ENCODE measurements at places on chromosomes 2 and 18.

DNA sequence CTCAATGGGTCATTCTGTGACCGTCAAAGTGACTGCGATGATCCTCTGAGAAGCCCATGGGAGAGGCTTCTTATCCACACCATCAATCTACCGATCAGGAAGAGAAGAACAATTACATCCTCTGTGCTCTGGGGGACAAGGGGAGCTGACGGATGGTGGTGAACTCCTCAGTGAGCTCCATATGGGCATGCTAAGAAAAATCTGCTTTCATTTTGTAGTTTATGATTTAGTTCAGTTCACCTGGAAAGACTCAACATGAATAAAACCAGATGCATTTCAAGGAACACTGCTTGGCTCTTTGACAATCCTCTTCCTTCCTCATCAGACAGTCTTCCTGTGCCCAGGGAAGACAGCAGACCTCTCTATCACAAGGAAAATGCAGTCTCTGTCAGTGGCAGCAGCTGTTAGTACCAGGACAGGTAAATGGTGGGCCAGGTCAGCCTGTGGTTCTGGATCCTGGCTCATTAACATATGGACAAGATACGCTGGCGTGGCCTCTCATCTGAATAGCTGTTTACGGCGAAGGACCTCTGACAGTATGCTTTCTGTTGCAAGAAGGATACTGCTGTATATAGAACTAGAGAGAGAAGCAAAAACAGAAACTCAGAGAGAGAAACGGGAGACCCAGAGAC, 176.9 kb downstream of the BCL2 start:
- no peak for DNase-seq

- no peak for DNase-seq
These were observed 16.8 kb upstream of the SRBD1 start for GRCh38 chr2:45627911-45628310.

- no peak for DNase-seq
These were observed 82.2 kb upstream of the CDKL4 start for GRCh38 chr2:39325966-39326365.

DNA sequence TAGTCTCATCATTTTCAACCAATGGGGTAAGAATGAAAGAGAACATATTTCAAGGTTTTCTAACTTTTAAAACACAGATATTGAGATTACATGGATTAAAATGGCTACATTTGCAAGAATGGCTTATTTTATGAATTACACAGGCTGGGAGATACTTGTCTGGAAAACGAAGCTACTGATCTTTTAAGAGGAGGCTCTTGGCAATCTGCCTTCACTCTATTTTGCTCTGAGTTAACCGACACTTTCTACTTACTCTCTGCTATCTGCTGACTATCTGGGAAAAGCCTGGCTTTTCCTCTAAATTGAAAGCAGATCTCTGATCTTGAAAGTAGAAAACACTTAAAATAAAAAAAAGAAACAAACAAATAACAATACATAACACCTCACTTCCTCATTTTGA, 325.4 kb upstream of the LINC00305 start:
- DNase-seq, result no peak

DNA sequence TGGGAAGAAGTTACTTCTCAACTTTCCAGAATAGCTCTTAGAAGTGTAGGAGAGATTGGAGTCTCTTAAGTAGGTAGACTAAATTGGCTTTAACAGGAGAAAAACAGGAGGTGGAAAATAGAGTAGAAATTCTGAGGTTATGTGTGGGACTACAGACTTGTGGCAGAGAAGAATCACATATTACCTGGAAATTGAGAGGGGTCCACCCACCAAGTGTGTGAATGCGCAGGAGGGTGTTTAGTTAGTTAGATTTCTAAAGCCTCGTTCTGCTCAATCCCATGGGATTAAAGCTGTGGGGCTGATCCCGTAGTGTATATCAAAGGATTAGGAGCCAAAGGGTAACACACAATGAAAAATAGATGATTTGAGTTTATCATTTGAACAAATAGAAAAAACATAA, 319.1 kb downstream of the TRIB2 start:
- no peak for DNase-seq

DNA sequence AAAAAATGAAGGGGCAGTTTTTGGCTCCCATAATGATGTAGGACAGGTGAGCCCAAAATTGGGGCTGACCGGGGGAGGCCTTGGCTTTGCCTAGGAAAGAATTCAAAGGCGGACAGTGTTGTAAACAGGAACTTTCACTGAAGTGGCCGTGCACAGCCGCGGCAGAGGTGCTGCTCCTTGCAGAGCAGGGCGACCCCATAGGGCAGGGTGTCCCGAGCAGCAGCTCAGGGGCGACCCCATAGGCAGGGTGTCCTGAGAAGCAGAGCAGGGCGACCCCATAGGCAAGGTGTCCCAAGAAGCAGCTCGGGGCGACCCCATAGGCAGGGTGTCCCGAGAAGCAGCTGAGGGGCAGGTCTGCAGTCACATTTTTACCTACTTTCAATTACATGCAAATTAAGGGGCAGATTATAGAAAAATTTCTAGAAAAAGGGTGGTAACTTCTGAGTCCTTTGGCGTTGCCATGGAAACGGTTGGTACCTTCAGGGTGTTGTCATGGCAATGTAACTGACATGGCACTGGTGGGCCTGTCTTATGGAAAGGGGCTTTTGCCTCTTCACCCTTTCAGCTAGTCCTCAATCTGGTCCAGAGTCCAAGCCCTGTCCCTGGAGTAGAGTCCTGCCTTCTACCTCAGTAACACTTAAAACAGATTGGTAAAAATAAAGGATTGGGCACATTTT, 134.5 kb downstream of the FBXO15 start:
- no peak for DNase-seq

DNA sequence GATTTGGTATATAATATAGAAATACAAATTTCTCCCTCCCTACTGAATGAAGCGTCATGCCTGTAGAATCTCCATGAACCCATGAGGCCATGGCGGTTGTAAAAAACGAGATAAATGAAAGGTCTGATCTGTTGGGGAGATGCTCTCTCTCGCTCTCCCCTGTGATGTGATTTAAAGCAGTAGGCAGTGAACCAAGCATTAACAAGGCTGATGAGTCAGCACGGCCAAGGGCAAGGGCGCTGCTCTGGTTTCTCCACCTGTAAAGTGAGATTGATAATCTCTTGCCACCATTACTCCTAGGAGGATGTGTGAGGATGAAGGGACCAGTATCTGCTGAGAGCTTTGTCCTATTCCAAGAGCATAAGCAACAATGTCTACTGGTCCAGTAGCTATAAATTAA, 553.3 kb downstream of the CMPK2 start:
- no peak for DNase-seq

DNA sequence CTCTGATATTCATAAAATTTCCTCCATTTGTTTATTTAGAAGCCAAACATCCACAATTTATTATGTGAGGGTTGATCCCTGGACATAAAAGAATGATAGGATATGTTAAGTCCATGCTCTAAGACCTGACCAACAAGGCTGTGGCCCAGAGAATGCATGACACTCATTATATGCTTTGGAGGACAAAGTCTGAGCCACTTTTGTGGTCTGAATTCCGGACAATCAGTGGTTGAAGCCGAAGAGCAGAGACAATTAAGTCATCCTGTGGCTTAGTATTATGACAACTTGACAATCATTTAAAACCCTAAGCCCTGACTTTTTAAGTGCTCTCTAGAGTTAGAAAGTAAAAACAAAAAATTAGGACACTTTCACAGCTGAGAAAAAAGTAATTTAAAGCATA, 483.3 kb downstream of the PLCL1 start:
- no peak for DNase-seq

DNA sequence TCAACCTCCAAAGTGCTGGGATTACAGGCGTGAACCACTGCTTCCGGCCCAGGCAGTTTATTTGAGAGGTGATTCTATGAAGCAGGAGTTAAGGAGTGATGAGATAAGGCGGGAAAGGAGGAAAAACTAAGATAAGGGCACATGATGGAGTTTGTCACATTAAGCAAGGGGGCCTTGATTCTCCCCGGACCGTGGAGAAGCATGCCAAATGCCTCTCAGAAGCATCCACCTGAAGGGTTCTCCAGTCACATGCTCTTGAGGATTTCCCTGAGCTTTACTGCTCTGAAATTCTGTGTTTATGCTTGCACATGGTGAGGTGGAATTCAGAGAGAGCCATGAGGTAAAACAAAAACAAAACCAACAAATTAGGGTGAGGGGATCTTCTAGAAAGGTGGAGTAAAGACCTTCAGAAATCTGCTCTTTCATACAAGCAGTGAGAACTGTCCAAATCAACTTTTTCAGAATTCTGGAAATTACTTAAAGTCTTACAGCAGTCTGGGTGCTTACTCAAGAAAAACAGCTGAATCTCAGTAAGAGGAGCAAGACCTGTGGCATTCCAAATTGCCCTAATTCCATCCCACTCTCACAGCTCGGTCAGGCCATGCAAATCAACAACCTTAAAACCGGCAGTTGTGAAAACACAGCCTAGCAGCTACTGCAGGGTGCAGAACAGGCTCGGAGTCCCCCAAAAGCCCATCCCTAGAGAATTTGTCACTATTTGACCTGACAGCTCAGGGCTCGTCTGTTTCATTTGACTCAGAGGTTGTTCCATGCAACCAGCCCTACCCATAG, 69.1 kb upstream of the CTLA4 start:
- DNase-seq, result no peak

- DNase-seq, result no peak
These were observed 619.9 kb downstream of the ZEB2 start for GRCh38 chr2:143899987-143900386.

DNA sequence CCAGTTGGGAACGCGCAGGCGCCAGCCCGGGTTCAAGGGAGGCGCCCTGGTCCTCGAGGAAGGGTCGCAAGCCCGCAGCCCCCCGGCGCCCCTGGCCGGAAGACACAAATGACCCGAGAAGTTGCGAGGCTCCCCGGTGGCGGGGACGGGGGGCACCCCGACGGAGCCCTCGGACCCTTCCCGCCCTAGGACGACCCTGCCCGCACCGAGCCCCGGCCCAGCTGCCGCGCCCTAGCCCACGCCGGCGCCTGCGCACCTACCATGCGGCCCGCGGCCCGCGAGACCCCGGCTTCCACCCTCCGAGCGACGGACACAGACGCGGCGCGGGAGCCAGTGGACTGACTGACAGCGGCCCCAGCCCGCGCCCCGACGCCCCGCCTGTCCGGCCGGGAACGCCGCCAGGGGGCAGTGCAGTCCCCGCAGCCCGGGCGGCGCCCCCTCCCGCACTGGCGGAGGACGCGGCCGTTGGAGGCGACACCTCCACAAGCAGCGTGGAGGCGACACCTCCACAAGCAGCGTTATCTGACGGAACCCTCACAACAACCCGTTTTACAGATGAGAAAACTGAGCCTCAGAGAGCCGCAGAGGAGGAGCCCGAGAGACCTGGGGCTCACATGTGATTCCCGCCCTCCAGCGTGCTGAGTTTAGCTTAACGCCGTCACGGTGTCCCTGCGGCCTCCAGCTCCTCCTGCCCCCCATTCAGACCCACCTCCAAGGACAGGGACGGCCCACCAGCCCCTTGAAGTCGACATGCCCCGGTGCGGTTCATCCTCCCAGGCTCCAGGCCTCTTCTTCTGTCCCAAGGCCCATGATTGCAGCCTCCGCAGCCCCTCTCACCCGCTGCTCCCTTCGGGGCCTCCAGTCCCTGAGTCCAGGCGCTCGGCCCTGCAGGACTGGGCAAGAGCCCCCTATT, at the start of gene NMUR1:
TSS of gene NMUR1 (minus strand) at position 347 of the 913 bp plus-strand sequence. CDS start at position 263, 84 bp downstream.
- peak; percentile 62 for DNase-seq

DNA sequence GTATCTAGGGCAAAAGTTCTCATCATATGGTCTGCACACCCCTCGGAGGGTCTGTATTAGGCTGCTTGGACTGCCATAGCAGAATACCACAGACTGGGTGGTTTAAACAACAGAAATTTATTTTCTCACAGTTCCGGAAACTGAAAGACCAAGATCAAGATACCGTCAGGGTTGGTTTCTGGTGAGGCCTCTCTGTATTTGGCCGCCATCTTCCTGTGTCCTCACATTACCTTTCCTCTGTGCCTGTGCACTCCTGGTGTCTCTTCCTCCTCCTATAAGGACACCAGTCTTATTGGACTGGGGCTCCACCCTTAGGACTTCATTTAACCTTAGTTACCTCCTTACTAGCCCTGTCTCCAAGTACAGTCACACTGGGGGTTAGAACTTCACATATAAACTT, 132.5 kb downstream of the NCOA1 start:
- no peak for DNase-seq
